Activated naive CD4-positive, alpha-beta T cell treated with anti-CD3 and anti-CD28 coated beads, Interleukin-2, amount 50 U/mL, for 72 hours (primary cell): ENCODE measurements at places on chromosomes 12 and 14.

DNA sequence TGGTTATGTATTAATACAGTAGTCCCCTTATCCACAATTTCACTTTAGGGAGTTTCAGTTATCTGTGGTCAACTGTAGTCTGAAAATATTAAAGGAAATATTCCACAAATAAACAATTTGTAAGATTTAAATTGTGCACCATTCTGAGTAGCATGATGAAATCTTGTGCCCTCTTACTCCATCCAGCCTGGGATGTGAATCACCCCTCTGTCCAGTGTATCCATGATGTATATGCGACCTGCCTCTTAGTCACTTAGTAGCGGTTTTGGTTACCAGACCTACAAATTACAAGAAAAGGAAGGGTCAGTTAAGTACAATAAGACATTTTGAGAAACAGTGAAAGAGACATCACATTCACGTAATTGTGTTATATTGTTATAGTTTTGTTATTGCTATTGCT lies 39.9 kb upstream of the MDGA2 start:
- no peak for DNase-seq

DNA sequence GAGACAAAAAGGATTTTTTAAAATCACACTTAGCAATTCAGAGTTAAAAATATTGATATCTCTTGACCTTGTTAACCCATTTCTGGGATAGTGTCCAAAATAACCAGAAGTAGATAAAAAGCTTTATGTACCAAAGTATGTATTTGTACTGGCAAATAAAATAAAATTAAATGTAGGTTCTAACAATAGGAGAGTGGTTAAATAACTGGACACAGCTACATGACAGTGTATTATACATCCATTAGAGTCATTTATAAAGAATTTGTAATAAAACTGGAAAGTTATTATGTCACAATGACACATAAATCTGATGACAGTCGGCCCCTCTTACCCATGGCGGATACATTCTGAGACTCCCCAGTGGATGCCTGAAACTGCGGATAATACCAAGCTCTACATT lies 34.0 kb downstream of the BMAL2 start:
- no peak for DNase-seq

DNA sequence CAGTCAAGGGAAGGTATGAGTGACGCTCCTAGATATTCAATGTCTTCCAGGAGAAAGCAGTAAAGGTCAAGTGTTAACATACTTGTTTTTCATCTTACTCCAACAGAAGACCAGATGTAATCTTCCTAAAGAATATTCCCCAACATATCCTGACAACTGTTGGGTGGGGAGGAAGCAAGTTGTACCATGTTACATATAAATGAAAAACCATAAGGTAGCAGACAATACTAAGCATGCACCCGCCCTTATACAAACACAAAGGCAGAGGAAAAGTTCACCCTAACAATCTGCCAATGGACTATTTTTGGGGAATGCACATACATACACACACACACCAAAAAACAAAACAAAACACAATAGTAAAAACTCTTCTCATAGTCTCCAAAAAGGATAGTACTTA lies 90.2 kb upstream of the FERMT2 start:
- no peak for DNase-seq

DNA sequence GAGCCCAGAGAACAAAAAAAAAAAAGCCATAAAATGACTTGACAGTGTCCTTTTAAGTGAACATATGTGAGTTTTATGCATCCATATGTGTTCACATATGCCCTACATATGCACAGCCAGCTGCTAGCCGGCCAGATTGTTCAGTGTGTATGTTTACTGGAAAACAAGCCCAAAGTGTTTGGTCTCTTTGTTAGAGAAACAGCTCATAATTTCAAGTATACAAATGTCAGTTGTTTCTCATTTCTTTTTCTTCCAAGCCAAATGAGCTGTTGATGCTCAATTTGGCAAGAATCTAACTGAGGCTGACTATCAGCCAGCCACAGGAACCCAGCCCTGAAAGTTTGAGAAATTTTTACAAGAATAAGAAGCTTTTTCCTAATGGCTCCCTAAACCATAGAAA lies 60.8 kb upstream of the TSPAN8 start:
- DNase-seq, result no peak

GRCh38 chr12:62720025-62720424 lies 214.9 kb downstream of the PPM1H start:
- no peak for DNase-seq

- DNase-seq, result no peak
Observed at GRCh38 chr12:104360157-104360556, 56.6 kb downstream of the EID3 start.

- no peak for DNase-seq
Observed at GRCh38 chr14:96625426-96625985, 123.3 kb downstream of the PAPOLA start.

DNA sequence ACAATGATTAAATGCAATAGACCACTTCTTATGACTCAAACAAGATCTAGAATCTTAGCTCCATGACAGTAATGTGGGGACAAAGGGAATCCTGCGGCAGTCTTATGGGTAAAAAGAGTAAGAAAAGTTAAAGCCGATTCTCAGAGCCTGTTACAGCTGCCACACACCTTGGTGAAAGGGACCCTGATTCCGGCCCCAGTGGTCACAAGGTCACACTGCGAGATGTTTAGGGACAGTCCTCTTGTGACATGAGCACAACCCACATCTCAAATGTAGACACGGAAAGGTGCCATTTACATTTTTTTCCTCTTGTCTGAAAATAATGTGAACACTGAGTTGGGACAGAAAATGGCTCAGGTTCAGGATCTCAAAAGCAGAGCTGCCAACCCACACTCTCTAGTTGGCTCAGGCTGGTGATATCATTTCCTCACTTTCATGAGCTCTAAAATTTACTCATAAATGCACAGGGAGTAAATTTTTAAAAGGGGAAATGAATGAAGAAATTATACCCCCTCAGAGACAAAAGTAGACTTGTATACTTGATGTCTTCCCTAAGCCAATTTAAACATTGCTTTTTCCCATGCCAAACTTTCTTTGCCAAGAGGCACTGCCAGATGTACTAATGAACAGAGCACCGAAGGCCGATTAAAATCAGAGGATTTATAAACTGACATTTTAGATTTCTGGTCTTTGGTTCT lies 113.1 kb upstream of the OVCH1 start:
- no peak for DNase-seq

DNA sequence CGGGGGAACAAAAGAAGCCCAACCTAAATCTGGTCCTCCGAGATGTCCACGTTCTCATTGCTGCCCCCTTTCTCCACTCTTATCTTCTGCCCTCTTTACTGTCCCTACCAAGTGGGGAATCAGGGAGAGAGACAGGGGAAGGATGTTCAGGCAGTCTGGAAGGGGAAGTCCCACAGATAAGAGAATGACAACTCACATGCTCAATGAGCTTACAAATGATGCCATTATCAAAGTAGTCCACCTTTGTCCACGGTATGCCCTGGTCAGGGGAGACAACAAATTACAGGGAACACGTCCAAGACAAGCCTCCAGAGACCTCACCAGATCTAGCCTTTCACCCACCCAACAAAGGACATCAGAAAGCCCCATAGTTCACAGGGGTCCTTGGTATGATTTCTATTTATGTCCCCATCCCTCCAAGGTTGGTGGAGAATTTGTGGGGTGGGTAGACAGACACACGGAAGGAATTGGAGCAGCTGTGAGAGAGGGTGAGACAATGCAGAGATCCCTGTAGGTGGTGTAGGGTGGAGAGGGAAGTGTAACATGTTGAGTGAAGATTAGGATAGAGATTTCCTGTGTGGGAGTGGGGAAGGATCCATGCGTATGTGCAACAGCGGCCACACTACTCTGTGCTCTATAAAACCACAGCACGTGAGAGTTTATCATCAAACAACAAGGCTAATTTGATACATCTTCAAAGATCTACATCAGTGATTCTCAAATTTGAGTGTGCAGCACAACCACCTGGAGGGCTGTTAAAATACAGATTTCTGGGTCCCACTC lies 10.7 kb downstream of the MYO1A start:
- no peak for DNase-seq

DNA sequence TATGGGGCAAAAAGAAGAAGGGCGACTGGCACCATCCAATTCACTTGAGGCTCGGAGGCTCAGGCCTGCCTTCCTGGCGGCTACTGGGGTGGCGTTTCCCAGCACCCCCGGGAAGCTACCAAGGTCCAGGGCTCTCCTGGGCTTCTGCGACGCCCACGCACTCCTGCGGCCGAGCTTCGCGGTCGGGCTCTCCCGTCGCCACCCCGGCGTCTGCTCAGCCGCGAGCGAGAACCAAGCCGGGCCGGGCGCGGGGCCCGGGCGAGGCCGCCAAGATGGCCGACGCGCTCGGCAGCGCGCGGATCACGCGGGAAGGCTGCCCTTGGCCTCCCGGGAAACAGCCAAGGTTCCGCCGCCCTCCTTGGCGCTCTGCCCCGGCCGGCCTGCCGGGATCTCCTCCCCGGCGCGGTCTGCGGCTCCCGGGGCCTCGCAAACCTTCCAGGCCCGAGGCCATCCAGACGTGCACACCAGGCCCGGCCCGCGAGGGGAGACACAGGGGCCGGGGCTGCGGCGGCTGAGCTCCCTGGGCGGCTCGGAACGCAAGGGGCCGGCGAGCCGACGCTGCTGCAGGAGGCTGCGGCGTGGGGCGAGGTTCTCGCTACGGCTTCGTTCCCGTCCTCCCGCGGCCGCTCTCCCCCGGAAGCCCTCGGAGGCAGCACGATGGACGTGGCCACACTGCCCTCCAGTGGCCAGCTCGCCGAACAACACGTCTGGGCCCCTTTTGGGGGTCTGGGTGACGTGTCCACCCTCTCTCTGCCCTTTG lies 23.5 kb upstream of the ZFP36L1 start:
- DNase-seq, result peak; percentile 96

GRCh38 chr14:72774141-72774540 lies 119.8 kb downstream of the DPF3 start:
- no peak for DNase-seq

GRCh38 chr12:20628226-20628787 lies 66.8 kb upstream of the SLCO1C1 start:
- no peak for DNase-seq

- DNase-seq, result no peak
Observed at GRCh38 chr14:80055226-80055625, 156.1 kb downstream of the DIO2 start.

- no peak for DNase-seq
Observed at GRCh38 chr12:23674064-23674463, 275.4 kb downstream of the SOX5 start.

- DNase-seq, result peak; percentile 32
Observed at GRCh38 chr12:93441081-93441616, 598 bp downstream of the UBE2N start.

- DNase-seq, result no peak
Observed at GRCh38 chr14:38394767-38395166, 138.9 kb upstream of the CLEC14A start.

DNA sequence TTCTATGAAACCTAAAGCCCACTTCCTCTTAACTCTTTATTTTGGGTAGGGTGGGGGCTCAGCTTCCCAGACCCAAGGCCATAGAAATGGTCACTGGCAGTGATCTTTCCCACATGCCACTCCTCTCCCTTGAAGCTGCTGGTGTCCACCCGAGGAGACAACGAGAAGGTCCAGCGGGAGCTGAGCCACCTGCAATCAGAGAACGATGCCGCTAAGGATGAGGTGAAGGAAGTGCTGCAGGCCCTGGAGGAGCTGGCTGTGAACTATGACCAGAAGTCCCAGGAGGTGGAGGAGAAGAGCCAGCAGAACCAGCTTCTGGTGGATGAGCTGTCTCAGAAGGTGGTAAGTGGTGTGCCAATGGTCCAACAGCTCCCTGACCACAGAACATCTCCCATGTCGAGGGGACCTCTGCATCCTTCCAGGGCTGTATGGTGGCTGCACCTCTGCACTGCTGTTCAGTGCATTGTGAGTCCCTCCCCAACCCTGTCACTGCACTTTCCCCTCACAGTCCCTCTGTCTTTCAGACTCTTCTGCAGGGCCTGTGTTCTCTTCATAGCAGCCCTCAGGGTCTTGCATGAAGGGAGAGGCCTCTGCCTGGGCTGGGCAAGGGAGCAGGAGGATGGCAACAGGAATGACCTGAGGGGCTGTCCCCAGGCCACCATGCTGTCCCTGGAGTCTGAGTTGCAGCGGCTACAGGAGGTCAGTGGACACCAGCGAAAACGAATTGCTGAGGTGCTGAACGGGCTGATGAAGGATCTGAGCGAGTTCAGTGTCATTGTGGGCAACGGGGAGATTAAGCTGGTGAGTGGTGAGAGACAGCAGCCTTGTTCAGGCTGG lies 18.8 kb upstream of the PIP4K2C start:
- DNase-seq, result peak; percentile 38

DNA sequence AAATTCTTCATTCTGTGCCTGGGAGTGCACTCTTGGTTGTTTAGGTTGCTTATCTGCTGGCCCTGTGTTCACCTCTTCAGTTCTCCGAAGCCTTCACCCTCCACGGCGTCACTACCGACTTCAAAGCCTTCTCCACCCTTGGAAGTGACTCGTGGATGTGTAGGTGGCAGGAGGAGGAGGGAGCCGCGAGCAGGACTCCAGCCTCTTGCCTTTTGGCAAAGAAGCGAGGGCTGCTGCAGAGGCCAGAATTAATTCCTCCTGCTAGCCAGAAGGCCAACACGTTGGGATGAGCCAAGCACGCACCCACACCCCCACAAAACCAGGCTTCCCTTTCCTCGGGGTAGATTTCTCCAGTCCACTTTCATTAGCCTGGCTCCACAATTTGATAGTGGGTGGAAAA lies 86.5 kb downstream of the TBX5 start:
- no peak for DNase-seq

GRCh38 chr12:39173726-39174125 lies 268.3 kb upstream of the CPNE8 start:
- DNase-seq, result no peak

- DNase-seq, result no peak
Observed at GRCh38 chr14:49950275-49951228, 57.7 kb downstream of the ARF6 start.

DNA sequence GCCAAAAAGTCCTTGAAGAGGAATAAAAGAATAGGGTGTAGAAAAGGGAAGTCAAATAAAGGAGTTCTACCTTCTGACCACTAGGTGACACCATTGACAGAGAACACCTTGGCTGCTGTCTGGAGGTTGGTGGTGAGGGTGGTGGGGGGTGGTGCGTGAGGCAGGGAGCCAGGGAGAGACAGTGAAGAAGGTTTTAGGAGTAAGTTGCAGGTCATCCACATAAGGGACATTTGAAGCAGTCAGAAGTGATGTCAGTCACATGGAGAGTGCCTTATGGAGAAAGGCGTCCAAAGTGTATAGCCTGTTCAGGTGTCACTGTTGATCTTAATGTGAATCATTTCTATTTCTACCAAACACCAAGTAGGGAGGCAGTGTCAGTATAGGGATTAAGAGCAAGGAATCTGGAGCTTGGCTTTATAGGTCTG lies 279.3 kb upstream of the DDHD1 start:
- DNase-seq, result no peak

- DNase-seq, result no peak
Observed at GRCh38 chr14:74244115-74244514, 4.9 kb downstream of the VSX2 start.

- DNase-seq, result no peak
Observed at GRCh38 chr12:85057370-85057963, 21.3 kb downstream of the LRRIQ1 start.
